Activated CD8-positive, alpha-beta T cell treated with anti-CD3 and anti-CD28 coated beads for 36 hours (primary cell): ENCODE measurements at places on chromosomes 16 and 17. TPM values are rescaled to one million over a fixed set of nuclear protein-coding genes. Genes with fewer than 3 reads are reported as not detected.

Gene CDRT15L2
- total RNA-seq, result not detected

GRCh38 chr16:31242206-31242605, 17.6 kb upstream of the ITGAM start:
- no peaks in the 10 kb centered on the region for H3K36me3 ChIP-seq
- no peak overlapping the region for H3K27ac ChIP-seq
- H3K27me3 ChIP-seq, result no peaks in the 10 kb centered on the region
- H3K4me3 ChIP-seq, result no peak overlapping the region

- no peaks in the 10 kb centered on the region for H3K27me3 ChIP-seq
- no peak for DNase-seq
- H3K36me3 ChIP-seq, result peaks cover 4% of the 10 kb centered on the region
- H3K4me3 ChIP-seq, result no peak overlapping the region
- H3K27ac ChIP-seq, result no peak overlapping the region
- peaks cover 10% of the 10 kb centered on the region for H3K4me1 ChIP-seq
Measured at GRCh38 chr17:73465953-73466230, 154.1 kb upstream of the CDC42EP4 start.

Gene TPSD1
- total RNA-seq, result not detected

DNA sequence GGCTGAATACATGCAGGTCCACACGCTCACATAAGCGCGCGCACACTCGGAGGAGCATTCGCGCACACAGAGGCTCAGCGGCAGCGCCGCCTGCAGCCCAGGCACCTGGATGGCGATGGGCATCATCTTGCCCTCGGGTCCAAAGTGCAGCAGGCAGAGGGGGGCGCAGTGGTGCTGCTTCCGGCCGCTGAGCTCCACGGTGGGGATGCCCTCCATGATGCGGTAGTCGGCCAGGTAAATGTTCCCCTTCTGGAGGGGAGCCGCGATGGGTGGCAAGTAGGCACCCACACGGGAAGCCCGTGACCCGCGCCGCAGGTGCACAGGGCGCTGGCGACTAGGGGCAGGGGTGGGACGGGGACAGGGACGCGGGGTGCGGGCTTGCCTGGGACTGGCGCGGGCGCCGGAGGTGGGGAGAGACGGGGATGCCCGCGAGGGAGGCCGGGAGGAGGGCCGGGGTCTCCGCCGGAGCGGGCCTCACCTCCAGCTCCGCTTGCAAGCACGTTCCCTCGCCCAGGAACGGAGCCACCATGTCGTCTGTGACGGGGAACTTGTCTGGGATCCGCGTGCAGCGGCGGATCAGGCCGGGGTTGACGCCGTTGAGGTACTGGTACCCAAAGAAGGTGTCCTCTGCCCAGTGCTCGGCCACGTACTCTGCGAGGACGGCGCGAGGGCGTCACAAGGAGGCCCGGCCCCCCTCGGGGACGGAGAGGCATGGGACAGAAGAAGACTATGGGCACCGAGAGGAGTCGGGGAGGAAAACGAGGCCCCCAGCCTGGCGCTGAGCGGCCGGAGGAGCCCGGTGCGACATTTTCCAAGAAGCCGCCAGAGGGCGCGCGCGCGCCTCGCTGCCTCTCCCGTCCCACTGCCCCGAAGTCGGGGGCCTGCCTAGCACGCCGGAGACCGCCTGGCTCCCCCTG, 8.0 kb downstream of the ALOX12B start:
- H3K27ac ChIP-seq, result peak overlapping the region; percentile 93
- peaks cover 11% of the 10 kb centered on the region for H3K4me1 ChIP-seq
- peaks cover 19% of the 10 kb centered on the region for H3K36me3 ChIP-seq
- peak overlapping the region; percentile 96 for H3K4me3 ChIP-seq
- H3K27me3 ChIP-seq, result peaks cover 5% of the 10 kb centered on the region

DNA sequence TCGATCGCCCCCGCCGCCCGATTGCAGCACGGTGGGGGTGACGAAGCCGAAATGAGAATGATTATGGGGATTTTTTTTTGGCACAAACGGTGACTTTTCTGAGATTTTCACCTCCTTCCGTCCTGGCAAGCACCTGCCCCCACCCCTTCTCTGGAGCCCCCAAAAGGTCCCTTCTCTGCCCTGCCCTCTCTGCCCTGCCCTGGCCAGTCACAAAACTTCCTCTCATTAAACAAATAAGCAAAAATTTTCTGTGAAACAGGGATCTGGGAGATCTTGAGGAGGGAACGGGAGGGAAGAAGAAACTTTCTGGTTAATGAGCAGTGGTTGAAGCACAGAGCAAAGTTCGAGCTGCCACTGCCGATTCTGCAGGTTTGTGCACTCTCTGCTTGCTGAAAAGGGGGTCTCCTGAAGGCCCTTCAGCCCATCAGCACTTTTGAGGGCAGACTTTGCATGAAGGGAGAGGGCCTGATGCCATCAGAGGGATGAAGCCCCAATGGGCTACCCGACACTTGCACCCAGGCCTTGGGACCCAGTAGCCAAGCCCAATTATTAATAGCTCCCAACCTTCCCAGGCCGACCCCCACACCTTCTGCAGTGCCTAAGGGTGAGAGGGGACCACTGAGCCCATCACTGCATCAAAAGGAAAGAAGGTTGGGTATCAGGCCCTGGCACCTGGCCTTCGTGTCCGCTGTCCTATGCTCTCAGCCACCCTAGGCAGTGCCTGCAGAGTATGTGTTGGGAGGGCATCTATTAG, 1.0 kb upstream of the HOXB8 start:
- no peak overlapping the region for H3K27ac ChIP-seq
- H3K36me3 ChIP-seq, result no peaks in the 10 kb centered on the region
- no peak overlapping the region for H3K4me3 ChIP-seq

DNA sequence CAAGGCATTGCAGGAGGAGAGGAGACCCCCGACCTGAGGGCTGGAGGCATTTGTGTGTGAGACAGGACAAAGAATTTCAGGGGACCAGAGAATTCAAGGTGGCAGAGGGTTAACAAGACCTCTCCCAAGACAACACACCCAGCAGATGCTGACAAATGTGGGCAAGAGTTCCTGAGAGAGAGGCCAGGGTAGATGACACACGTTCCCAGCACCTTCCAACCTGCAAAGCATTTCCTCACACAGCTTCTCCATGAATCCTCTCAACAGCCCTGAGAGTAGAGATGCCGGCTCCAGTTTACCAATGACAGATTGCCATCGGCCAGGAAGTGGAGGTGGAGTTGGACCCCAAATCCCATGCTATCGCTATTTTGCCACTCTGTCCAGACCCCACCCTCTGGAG, 25.0 kb downstream of the WNT3 start:
- H3K4me1 ChIP-seq, result no peaks in the 10 kb centered on the region
- peaks cover 20% of the 10 kb centered on the region for H3K27me3 ChIP-seq
- DNase-seq, result no peak
- no peaks in the 10 kb centered on the region for H3K36me3 ChIP-seq
- no peak overlapping the region for H3K27ac ChIP-seq

Gene GAN
- 11.5 TPM for total RNA-seq

Gene BCL6B
- total RNA-seq, result 2.4 TPM

GRCh38 chr17:82788206-82789001, 36.5 kb downstream of the TBCD start:
- H3K4me1 ChIP-seq, result no peaks in the 10 kb centered on the region
- peaks cover 7% of the 10 kb centered on the region for H3K36me3 ChIP-seq
- H3K27ac ChIP-seq, result no peak overlapping the region
- H3K4me3 ChIP-seq, result no peak overlapping the region
- H3K27me3 ChIP-seq, result no peaks in the 10 kb centered on the region

- no peak for DNase-seq
- H3K4me3 ChIP-seq, result no peak overlapping the region
- H3K4me1 ChIP-seq, result peaks cover 44% of the 10 kb centered on the region
- peaks cover 50% of the 10 kb centered on the region for H3K36me3 ChIP-seq
Measured at GRCh38 chr17:78110363-78111015, 18.1 kb downstream of the TMC6 start.

DNA sequence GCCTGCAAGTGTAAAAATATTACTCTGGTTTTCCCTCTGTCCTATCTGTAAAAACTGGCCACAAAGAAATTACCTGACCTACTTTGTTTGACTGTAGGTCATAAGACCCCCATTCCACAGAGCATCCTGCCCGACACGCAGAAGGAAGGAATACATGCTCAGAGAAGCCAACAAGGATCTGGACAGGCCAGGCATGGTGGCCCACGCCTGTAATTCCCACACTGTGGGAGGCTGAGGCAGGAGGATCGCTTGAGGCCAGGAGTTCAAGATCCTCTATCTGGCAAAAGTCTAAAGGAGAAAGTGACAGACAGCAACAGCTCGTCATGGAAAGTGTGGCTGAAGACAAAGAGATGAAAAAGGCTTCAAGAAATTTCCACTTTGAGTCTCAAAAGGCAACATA, 78.2 kb upstream of the RNU2-1 start:
- no peak overlapping the region for H3K4me3 ChIP-seq
- peaks cover 14% of the 10 kb centered on the region for H3K4me1 ChIP-seq
- H3K27me3 ChIP-seq, result no peaks in the 10 kb centered on the region
- H3K36me3 ChIP-seq, result peaks cover 2% of the 10 kb centered on the region

DNA sequence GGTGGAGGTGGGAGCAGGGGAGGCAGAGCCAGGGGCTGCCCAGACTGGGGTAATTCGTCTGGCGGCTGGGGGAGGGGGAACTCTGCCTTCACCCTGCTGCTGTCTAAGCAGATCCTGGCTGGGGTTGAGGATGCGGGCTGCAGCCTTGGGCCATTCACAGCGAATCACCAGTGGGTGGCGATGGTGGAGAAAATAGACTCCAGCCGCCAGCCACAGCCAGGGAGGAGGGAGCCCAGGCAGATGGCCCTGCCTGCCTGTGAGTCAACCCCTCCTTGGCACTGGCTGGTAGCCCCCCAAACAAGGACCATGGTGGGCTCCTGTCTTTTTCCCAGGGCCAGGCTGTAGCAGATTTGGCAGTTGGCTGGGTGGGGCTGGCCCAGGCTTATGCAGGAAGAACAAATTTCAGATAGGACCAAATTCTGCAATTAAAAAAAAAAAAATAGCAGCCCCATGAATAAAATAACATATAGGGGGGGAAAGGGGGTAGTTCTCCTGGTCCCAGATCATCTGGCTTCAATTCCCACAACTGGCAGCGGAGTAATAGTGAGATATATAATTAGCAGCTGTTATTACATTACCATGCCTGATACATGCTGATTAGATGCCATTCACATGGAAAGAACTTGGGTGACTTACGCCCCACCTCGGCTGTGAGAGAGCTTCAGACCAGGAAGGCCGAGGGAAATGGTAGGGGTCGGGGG, 41.5 kb upstream of the CDH5 start:
- H3K36me3 ChIP-seq, result no peaks in the 10 kb centered on the region
- peaks cover 8% of the 10 kb centered on the region for H3K27me3 ChIP-seq
- no peak overlapping the region for H3K4me3 ChIP-seq
- H3K27ac ChIP-seq, result no peak overlapping the region
- DNase-seq, result peak; percentile 7

- H3K27me3 ChIP-seq, result peaks cover 10% of the 10 kb centered on the region
- no peaks in the 10 kb centered on the region for H3K4me1 ChIP-seq
- no peak for DNase-seq
- no peak overlapping the region for H3K4me3 ChIP-seq
Measured at GRCh38 chr17:19630661-19631060, 17.9 kb upstream of the ALDH3A2 start.

DNA sequence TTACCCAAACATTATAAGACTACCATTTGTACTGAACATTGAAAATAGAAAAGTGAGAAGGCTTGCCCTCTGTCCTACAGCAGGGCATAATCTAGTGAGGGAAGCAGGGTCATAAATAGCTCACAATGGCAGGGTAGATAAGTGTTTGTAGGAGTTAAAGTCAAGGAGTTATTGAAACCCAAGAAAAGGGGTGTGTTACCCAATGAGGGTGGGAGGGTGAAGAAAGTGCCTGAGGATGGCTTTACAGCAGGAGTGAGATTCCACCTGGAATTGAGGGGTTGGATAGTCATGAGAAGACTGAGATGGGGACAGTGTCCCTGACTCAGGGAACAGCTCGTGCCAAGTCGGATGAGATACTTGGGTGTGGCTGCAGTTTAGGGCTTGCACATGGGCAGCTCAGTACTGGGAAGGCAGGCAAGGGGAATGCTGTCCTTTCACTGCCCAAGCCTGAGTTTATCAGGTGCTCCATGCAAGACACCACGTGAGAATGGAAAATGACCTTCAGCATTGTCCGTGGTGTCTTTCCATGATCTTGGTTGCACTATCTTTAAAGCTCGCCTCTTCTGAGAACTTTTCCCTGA, 393.2 kb upstream of the MAF start:
- no peaks in the 10 kb centered on the region for H3K36me3 ChIP-seq
- no peak overlapping the region for H3K27ac ChIP-seq
- no peaks in the 10 kb centered on the region for H3K27me3 ChIP-seq
- H3K4me1 ChIP-seq, result no peaks in the 10 kb centered on the region
- H3K4me3 ChIP-seq, result no peak overlapping the region

- H3K4me3 ChIP-seq, result peak overlapping the region; percentile 92
- no peak for DNase-seq
- peaks cover 23% of the 10 kb centered on the region for H3K27me3 ChIP-seq
- H3K4me1 ChIP-seq, result peaks cover 27% of the 10 kb centered on the region
Measured at GRCh38 chr17:47841488-47842291, 617 bp upstream of the SCRN2 start.

Gene SPIRE2
- 0.27 TPM for total RNA-seq

Gene TAC4
- not detected for total RNA-seq

DNA sequence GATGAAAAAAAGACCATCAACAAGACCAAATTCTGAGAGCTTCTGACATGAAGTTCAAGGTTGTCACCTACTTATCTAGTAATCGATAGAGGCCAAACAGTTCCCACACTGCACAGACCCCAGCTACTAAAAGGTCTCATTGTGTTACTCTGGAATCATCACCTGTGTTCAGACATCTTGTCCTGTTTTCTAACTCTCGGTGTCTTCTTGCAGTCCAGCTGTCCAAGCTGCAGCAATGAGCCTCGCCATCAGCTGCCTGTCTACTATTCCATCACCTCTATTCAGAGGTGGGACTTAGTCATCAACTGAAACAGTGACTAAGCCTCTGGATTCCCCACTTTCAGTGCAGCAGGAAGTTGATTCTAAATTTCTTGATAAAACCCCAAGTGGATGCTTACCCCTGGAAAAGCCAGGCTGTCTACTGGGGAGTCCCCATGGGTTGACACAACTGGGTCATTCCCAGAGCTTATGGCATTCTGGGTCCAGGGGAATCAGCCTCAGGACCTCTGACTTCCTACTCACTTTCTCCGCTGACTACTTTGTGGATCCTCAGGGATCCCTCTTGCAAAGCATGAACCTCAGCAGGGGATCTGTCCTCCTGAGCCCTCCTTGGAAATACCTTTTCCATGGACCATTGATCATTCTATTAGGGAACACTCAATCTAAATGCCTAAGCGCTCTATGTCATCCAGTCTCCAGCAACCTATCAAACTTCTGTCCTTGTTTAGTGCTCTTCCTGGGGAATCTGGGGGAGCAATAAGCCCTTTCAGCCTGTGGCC, 46.5 kb downstream of the HNF1B start:
- H3K4me1 ChIP-seq, result peaks cover 42% of the 10 kb centered on the region
- peaks cover 5% of the 10 kb centered on the region for H3K27me3 ChIP-seq
- DNase-seq, result peak; percentile 53
- H3K4me3 ChIP-seq, result no peak overlapping the region
